Fibroblast of skin of right quadriceps (primary cell): ENCODE measurements at places on chromosomes 11 and 22.

- no peak for DNase-seq
Observed at GRCh38 chr11:17406082-17406817, 17.8 kb upstream of the KCNJ11 start.

- DNase-seq = no peak
Observed at GRCh38 chr11:86144846-86145245, 76.0 kb upstream of the PICALM start.

DNA sequence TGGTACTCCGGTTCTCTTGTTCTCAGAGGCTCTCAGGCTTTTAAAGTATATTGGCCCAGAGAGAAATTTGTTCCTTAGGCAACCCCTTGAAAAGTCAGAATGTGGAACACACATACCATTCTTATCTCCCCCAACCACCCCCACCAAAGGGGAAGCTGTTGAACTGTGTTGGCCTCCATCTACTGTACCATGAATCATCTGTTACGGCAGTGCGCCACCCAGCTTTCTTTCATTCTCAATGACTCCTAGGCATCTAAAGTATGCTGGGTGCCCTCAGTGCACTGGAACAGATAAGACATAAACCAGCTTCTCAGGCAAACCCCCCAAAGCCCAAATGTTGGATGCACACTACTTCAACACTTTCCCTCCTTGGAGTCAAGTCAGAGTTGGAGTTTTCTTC lies 696.2 kb upstream of the TENM4 start:
- DNase-seq = peak; percentile 32

- DNase-seq = no peak
Observed at GRCh38 chr22:50439871-50440331, 34.9 kb downstream of the SBF1 start.

DNA sequence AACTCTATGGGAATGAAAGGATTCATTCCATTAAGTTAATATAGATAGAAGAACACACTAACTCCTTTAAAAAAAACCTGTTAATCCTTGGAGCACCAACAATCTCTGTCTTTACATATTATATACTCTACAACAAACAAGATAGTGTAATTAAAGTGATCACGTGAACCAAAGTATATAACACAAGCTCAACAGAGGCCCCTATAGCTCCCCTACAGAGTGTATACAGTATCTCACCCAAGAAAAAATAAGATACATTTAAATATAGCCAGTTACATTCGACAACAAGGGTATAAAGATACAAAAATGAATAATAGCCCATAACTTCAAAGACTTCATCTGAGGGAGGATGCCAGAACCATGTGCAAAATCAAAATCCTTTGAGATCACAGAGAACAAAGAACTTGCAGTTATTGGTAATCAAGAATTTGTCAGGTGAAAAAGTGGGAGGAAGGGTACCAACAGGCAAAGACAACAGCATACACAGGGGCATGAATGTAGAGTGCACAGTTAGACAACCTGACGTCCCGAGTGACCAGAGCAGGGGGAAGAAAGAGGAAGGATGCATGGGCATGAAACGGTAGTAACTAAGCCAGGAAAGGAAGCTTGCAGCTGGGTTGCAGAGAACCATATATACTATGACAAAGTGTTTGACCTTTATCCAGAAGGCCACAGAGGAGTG lies 4.7 kb downstream of the FCHSD2 start:
- DNase-seq = no peak

- no peak for DNase-seq
Observed at GRCh38 chr11:94494126-94494680, 419 bp downstream of the ANKRD49 start.

DNA sequence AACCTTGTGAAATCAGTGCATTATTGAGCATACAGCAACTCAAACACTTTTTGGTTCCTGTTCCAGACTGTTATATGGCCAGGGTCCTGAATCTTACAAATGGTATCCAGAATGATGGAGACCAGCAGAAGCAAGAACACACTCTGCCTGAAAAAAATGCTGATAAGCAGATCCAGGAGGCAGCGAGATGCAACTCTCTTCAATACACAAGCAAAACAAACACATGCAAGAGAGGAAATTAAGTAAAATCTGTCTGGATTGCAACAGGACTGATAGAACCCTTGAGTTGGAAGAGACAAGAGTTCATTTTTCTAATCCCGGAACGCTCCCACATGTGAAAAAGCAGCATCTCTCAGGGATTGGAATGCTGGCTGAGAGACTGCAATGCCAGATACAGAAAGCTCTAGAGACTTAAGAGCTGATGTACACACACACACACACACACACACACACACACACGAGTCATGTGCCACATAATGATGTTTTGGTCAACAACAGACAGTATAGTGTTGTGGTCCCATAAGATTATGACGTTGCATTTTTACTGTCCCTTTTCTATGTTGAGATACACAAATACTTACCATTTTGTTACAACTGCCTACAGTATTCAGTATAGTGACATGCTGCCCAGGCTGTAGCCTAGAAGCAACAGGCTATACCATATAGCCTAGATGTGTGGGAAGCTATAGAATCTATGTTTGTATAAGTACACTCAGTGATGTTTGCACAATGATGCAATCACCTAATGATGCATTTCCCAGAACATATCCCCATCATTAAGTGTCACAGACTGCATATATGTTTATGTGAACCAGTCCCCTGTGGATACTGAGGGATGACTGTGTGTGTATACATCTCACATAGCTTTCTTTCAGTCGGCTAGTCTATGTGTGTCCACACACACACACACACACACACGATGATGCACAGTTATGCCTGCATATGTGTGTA lies 406.6 kb downstream of the LARGE1 start:
- peak; percentile 69 for DNase-seq

- DNase-seq = no peak
Observed at GRCh38 chr11:134988495-134988894, 576.5 kb upstream of the B3GAT1 start.

DNA sequence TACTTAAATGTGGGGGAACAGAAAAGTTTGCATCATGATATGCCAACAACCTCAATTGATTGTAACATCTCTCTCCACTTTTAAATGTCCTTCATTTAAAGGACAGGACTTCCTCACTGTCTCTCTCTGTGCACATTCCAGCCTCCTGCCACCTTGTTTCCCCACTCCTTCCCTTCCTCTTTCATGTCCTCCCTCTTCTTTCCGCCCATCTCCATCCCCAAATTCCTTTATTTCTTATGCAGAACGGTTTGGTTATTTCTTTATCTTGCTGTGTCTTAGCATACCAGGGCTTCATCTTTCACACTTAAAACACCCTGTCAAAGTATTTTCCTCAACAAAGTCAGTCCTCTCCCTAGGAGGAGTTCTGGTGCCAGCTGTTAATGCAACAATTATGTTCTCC lies 293.8 kb downstream of the NXPE2 start:
- DNase-seq = no peak

DNA sequence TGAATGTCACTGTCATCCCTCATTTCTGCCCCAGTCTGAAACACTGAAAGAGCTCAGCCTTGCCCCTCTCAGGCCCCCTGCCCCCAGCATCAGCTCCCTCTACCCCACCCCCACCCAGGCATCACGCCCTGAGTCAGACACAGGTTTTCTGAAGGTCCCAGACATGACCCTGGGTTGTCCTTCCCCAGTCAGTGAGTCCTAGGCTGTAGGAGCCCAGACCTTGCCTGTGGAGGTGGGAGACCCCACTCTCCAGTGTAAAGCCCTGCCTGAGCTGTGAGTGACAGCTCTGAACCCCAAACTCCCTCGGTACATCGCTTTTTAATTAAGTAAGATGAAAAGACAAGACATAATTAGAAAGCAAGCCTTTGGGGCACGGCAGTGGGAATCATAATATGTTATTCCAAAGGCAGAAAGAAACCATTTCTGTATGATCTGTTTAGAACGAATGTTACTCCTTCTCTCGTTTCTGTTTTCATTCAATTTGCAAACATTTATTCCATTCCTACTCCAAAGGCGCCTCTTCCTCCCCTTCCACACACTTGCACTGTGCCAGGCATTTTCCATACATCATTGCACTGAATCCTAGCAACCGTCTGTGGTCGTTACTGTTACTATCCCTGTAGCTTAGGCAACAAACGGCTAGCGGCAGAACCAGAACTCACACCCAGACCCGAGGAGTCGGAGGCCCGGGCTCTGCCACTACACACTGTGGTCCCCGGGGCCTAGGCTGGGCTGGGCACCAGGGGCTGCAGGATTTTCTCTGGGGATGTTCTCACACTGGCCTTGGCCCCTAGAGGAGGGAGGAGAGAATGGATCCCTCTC lies 63.4 kb downstream of the CD6 start:
- DNase-seq = no peak

- no peak for DNase-seq
Observed at GRCh38 chr22:46090036-46090591, 60.2 kb upstream of the PPARA start.

DNA sequence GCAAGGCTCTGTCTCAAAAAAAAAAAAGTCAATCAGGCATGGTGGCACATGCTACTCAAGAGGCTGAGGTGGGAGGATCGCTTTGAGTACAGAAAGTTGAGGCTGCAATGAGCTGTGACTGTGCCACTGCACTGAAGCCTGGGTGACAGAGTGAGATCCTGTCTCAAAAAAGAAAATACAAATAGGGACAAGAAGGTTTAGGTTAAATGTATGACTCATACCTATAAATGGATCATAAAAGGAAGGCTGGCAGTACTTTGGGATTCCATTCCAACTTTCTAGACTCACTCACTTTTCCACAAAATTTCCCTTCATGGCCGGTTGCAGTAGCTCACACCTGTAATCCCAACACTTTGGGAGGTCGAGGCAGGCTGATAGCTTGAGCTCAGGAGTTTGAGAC lies 25.6 kb upstream of the OSBP start:
- no peak for DNase-seq

DNA sequence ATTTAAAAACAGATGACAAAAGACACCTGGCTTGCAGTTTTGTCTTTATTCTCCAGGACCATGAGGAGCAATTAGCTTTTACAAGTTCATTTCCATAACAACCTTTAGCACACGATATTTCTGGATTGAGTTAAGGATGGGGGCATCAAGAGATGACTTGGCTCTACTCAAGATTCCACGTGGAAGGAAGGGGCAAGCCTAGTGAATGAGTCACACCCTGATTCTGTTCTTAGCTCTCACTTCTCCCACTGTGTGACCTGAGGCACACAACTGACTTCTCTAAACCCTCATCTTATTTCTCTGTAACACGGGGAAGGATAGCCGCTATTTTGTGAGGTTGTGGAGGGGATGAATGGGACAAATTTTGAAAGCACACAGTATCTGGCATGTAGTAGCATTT lies 185.5 kb downstream of the KIRREL3 start:
- DNase-seq = peak; percentile 67

DNA sequence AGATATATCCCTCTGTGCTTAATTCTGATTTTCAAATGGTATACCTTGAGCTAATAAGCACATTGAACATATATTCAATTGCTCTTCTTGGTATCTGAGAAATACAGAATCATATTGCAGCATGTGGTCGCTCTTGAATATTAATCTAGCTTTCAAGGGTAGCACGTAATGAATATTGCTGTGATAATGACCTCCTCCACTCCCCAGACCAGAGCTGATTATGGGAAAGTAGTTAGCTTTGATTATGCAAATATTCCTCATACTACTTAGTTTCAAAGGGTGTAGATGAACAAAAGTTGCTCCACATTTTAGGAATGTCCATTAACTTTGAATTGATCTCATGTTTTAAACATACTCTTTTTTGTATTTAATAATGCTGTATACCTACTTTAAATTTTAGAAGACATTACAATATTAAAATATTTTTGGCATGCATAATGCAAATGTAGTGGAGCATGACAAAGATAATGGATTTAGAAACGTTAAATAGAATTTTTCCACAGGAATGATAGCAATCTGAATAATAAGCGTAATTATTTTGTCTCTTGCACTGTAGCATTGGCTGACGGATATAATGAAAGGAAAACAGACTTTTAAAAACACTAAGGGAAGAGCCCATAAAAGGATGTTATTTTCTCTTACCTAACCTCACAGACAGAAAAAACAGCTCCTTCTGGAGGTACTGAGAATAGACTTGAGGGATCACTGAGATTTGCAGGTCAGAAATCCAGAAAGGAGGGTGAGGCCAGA lies 27.2 kb downstream of the KBTBD3 start:
- DNase-seq = no peak

- peak; percentile 32 for DNase-seq
Observed at GRCh38 chr11:27153136-27153535, 112.5 kb downstream of the BBOX1 start.

DNA sequence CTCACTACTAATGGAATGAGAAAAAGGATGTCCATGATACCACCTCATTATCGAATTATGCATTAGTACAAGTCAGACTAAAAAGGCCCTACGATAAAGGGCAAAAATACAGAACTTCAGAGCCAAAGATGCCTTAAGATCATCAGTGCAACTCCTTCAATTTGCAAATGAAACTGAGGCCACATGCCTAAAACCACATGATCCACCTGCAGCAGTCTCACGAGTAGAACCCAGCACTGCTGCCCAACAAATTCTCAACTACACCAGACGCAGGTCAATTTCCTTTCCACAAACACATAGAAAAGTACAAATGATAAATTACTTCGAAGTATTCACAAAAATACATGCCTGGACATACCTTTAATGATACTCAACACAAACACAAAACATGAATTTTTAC lies 20.1 kb downstream of the KMT5B start:
- DNase-seq = no peak

GRCh38 chr11:12386745-12387144 lies 9.4 kb downstream of the PARVA start:
- DNase-seq = no peak

DNA sequence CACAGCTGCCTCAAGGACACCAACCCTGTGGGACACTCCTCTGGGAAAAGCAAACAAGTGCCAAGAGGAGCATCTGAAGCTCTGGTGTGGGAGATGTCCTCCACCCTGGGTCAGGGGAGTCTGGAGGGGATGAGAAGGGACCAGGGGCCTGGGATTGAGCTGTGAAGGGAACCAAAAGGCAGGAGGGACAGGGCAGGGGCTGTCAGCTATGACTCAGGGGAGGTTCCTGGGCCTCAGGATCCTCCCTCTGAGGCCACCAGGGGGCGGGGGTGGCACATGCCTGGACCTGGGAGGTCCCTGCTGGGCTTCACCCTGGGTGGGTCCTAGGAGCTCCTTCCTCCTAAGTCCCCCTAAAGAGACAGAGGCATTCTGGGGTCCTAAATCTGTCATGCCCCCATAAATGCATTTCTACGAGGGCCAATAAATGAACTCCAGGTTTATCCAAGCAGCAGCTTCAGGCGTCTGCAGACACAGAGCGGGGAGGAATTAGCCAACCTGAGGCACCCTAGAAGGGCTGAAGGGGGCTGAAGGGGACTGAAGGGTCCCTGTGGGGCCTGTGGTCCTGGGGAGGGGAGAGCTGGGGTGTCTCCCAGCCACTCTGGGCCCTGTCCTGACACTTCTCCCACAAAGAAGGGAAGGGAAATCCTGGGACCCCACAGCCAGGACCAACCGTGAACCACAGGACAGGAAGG lies 31.9 kb upstream of the IGLL5 start:
- peak; percentile 10 for DNase-seq

DNA sequence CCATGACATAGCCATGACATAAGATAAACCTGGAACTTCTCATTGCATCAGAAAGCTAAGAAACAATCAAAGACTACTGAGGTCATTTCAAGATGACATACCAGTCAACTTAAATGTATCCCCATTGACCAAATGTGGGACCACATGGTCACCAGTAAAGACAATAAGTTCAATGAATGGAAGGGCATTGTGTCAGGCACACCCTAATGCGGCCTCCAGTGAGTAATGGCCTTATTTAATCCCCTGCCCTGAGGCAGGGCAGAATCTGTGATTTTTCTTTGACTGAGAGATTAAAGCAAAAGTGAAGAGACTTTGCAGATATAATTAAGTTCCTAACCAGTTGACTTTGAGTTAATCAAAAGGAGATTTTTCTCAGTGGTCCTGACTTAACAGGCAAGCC lies 17.3 kb upstream of the SYT8 start:
- no peak for DNase-seq

GRCh38 chr22:42743501-42743991 lies 22.9 kb upstream of the A4GALT start:
- peak; percentile 85 for DNase-seq
